ENCODE measurements at places on chromosomes 7 and 10. TPM values are rescaled to one million over a fixed set of nuclear protein-coding genes. Genes with fewer than 3 reads are reported as not detected.

The MBL2 gene
- total RNA-seq = not detected

The RNLS gene
- 11.4 TPM for total RNA-seq

The TRIM74 gene
- not detected for total RNA-seq

The TRIM24 gene
- total RNA-seq = 38.0 TPM

The TRIM50 gene
- total RNA-seq = not detected

The LRRD1 gene
- 1.7 TPM for total RNA-seq

DNA sequence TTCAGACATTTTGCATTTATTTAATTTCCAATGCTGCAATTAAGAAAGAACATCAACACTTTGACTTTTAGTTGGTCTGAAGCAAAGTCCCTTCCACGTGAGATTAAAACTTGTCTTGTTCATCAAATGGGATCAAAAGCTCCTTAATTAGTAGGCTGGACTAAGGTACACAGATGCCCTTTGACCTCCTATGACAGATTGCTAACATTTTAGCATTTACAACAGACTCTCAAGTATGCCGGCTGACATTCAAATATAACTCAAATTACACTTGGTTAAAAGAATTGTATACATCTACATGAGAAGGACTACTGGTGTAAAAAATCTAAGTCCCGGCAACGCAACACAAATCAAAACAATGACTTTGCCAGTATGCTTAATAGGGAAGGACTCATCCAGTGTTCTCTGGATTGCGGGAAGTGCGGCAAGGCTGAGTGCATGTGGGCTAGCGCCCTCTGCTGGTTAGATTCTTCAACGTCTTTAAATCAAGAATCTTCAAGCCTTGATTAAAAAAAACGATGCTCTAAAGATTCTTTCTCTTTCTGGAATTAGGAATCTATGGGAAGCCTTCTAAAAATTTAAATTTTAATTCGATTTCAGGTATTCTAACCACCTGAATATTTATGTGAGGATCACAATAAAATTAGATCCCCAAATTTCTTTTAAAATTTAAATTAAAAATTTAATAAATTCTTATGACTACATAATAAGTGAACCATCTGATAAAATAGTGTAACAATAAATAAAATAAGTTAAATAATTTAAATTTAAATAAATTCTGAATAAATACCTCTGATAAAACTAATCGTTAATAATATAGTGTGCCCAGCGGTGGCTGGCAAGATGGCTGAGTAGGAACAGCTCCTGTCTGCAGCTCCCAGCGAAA lies 444.7 kb downstream of the DGKB start:
- peak; percentile 74 for DNase-seq

DNA sequence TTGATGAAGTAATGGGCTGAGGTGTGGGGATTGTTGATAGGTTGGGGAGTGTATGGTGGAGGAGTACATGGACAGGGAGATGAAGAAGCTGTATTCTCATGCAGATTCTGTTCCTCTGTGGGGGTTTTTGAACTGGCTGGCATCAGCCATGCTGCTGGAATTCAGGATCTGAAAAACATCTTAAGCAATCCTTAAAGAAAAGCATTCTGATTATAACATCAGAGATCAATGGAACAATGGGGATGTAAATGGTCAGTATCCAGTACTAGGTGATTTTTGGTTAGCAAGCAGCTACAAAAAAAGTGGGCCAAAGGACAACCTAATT lies 247.5 kb upstream of the GALNT17 start:
- DNase-seq = no peak

DNA sequence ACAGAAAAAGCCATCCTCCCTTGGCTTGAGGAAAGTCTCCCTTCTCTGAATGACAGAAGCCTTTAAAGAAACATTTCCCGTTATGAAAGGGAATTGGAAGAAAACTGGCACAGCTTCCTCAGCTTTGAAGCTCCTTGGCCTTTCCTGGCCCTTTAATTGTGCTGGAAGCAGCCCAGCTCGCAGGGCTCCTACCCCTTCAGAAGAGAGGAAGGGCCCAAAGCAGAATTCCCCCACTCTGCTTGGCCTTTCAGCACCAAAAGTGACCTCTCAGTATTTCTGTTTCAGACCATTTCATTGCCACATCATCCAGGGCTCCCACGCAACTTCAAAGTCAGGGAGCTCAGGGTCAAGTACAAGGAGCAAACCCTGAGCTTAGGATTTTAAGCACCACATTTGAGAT lies 4.2 kb downstream of the AFAP1L2 start:
- DNase-seq = no peak

DNA sequence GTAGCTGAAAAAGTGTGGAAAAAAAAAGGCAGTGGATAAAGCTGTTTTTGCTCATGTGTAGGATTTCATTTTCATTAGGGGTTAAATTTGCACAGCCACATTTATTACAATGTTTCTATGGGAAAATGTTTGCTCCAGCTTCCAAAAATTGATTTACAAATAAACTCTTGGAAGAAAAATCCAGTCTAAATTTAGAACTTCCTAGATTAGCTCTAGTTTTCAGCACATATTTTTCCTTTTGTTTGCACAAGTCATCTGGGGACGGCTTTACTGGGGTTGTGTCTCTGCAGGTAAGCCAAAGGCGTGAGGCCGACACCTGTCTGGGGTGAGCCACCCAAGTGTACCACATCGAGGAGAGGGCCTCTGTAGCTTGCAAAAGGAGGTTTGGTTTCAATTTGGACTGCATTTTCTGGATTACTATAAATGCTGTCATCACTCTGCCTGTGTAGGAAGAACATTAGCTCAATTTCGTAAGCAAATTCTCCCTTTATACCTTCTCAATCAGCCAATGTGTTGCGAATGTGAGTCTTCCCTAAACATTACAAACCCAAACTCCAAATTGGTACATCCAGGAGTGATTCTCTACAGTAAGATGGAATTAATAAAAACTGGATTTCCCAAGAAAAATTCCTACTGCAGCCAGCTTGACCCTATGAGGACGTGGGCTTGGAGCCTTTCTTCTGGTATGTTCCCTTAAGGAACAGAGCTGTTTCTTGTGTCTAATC lies 89.5 kb upstream of the ZNF438 start:
- no peak for DNase-seq

GRCh38 chr10:89588671-89589070 lies 53.3 kb upstream of the SLC16A12 start:
- DNase-seq = no peak

DNA sequence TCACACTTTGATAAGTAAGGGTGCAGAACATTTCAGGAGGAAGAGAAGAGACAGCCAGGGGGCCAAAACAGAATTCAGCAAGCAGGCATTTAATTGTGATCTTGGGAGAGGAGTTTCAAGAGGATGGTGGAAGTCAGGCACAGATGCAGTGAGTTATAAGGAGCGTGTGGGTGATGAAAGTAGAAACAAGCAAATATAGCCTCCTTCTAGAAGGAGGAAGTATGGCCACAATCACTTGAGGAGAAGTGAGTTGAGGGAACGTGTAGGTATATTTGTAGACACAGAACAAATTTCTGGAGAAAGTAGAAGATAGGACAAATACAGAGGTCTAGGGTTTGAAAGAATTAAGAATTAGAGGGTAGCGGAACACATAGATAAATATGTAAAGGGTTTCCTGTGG lies 165.8 kb downstream of the CACNB2 start:
- DNase-seq = no peak

DNA sequence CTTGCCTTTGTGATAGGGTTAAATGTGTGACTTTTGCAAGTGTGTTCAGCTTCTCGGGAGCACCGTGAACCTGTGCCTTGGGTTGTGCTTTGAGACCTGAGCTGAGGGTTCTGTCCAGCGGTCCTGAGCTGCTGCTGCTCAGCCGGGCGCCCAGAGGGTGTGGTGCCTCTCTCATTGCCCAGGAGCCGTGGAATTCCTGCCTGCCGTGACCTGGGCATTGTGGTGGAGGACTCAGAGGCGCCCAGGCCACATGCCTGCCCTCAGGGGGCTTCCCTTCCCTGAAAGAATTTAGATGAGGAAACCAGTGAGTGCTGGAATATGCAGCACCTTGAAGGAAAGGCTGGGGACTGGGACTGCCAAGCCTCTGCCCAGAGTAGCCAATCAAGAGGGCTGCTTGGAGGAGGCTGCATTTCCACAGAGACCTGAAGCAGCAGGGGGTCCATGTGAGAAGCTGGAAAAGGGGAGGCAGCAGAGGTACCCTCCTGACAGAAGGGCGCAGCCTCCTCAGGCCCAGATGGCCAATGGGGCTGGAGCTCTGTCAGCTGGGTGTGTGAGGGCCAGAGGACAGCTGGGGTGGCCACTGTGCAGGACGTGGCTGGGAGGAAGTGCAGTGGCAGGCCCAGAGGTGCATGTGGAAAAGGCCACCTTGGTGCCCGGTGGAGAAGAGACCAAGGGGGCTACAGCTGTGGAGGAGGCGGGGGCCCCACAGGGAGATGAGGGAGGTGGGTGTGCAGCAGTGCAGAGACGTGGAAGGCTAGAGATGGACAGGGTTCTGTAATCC lies 107.3 kb downstream of the NKX6-2 start:
- DNase-seq = no peak

DNA sequence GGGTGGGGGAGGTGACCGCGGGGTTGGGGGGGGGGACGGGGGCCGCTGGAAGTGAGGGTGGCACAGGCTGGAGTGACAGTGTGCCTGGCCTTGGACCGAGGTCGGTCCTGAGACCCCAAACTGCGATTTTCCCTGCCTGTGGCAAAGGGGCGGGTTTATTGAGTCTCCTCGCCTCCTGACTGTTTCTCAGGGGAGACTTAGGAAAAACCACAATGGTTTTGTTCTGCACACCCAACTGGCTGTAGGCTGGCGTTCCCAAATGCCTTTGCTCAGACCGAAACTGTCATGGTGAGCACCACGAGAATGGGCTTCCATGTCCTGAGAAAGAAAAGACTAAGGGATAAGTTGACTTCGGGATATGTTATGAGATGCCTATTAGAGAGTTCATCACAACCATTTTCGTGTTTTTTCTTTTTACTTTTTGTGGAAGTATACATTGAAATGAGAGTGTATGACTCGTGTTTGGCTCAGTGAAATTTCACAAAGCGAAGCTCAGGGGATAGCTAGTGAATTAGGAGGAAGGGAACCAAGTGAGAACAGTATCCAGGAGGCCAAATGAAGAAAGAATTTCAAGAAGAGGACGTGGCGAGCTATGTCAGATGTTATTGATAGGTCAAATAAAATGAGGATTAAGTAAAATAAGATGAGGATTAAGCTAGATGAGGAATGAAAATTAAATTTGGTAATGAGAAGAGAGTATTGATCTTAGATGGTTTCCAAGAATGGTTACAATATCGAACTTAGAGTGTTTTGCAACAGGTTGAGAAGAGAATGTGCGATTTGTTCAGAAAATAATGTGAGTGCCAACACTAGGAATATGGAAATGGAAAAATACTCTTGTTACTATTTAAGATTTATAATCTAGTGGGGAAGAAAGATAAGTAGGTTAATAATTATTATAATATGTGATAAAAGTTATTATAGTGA lies 918 bp downstream of the NET1 start:
- peak; percentile 53 for DNase-seq

GRCh38 chr7:96285579-96285978 lies 36.3 kb downstream of the SLC25A13 start:
- DNase-seq = no peak

DNA sequence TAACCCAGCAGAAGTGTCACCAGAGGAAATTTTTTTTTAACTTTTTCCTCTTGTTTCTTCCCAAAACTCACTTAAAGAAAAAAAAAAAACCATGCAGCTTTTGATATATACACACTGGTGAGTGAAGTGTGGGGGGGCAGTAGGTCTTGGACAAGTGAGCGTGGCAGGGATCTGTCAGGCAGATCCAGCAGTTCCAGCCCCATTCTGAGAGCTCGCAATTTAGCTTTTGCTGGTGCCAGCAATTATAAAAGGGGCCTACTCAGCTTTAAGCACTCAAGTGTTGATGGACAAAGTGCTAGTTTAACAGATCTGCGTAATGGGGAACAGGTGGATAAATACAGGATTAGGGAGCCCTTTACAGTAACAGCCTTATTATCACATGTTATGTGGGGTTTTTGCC lies 619.2 kb upstream of the GALNT17 start:
- DNase-seq = no peak

GRCh38 chr7:112462236-112462635 lies 12.0 kb downstream of the IFRD1 start:
- DNase-seq = no peak

- no peak for DNase-seq
These were observed 183.9 kb downstream of the TCERG1L start for GRCh38 chr10:131127610-131128009.

All from cerebellum (tissue), 4 donors.